ENCODE measurements at places on chromosomes 7 and 10. TPM values are rescaled to one million over a fixed set of nuclear protein-coding genes. Genes with fewer than 3 reads are reported as not detected.

GRCh38 chr7:152366662-152367061, 69.1 kb downstream of the KMT2C start:
- DNase-seq = no peak

Gene GBX1
- not detected for total RNA-seq

Gene HYAL4
- not detected for total RNA-seq

- DNase-seq = no peak
These were observed 81.9 kb upstream of the PRKG1 start for GRCh38 chr10:50992356-50992901.

DNA sequence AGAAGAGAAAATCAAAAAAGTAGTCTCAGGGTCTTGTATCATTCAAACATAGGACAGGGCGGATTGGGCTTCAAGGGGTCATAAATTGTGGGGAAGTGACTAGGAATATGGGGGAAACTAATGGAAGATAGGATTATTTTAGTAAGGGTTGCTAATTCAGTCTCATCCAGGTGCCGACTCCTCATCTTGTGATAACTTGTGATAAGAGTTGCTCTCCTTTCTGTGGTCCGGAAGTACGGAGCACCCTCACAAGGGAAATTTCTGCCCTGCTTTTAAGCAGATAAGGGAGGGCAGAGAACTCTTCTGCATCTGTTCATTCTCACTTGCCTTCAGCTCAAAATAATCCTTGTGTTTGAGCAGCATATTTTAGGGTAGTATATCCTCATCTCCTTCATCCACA, 436.4 kb upstream of the LRGUK start:
- DNase-seq = no peak

DNA sequence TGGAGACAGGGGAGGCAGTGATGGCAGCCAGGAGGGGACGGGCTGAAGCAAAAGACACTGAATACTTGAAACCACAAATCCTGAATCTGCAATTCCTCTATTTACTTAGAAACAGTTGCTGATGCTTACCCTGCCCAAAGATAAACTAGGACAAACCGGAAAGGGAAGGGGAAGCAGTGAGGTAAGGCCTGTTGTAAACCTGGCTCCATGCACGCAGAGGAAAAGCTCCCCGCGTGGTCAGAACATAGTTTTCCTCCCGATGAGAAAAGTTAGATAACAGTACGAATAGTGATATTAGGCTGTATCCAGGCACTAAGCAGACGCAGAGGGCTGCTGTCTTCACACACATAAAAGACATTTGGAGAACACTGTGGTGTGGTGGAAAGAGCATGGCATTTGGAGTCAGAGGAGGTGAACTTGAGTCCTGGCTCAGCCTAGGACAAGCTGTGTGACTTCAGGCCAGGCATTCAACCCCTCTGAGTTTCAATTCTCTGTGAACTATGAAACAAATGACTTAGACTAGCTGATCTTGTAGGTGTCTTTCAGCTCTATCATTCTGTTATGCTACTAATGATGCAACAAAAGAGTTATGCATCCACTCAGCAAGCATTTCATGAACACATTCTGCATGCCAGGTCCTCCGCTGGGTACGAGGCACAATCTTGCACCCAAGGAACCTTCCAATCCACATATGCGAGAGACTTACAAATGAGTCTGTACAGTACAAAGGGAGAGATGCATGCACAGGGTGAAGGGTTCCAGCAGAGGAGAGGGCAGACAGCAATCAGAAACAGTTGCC, 80.9 kb downstream of the SORBS1 start:
- no peak for DNase-seq

Gene COL1A2
- 6,748 TPM for total RNA-seq

DNA sequence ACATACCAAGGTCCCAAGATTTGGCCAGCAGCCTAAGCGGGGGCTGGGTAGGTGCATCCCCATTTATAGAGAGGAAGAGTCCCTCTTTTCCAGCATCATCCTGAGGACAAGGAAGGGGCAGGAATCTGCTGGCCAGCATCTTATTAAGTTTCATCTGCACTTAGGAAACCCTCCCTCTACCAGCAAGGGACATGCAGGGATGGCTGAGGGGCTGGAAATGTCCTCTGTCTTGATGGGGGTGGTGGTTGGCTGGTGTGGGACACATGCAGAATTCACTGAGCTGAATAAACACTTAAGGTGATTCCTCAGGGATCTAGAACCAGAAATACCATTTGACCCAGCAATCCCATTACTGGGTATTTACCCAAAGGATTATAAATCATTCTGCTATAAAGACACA, 42.1 kb downstream of the NOD1 start:
- DNase-seq = no peak

Gene DUSP5
- total RNA-seq = 35.0 TPM

GRCh38 chr7:44048031-44048795, 3.7 kb downstream of the DBNL start:
- no peak for DNase-seq

- peak; percentile 92 for DNase-seq
These were observed 117.2 kb upstream of the ADCY1 start for GRCh38 chr7:45456747-45457524.

Gene NYAP1
- 2.6 TPM for total RNA-seq

Gene FEZF1
- 0.61 TPM for total RNA-seq

GRCh38 chr7:1454542-1454941, 4.7 kb downstream of the MICALL2 start:
- no peak for DNase-seq

GRCh38 chr10:101485681-101486554, 102.1 kb downstream of the POLL start:
- no peak for DNase-seq

DNA sequence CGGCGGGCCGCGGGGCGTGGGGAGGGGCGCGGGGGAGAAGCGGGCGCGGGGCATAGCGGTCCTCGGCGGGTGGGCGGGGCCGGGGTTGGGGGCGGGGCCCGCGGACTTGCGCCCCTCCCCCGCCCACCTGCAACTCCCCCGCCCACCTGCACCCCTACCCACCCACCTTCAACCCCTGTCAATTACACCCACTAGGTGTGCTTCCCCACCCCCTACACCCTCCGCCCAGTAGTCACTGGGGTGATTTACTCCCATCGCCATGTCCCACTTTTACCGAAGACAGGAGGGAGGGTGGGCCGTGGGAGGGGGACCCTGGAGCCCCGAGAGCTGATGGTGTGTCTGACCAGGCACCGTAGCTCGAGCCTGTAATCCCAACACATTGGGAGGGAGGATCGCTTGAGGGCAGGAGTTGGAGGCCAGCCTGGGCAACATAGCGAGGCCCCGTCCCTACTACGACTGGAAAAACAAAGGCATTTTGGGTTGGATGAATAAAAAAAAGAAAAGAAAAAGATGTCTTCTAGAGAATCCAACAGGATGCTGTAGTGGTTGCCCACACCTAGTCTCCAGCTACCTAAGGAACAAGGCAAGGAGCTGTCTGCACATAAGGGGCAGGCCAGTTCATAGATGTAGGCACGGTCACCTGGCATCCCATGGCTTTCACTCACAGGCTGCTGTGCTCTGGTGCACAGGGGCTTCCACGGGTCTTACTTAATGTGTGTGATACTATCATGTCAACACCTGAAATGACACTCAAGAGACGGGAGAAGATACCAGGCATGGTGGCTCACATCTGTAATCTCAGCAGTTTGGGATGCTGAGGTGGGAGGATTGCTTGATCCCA, 761 bp downstream of the KCTD7 start:
- DNase-seq = no peak

DNA sequence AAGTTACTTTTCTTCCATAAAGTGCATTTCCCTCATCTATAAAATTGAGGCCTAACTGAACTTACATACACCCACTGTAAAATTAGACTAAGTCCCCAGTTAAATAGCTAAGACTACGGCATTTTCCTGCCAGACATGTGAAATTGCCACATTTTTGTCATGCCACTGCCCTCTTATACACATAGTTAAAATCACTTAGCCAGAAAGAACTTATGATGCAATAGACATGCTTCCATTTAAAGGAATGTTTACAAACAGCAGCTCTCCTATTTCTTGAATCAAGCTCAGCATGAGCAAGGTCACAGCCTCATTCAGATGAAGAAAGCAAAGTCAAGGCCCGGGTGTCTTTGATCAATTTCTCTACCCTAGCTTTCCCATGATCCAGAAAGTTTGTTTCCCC, 175.7 kb downstream of the LRRN3 start:
- peak; percentile 64 for DNase-seq

DNA sequence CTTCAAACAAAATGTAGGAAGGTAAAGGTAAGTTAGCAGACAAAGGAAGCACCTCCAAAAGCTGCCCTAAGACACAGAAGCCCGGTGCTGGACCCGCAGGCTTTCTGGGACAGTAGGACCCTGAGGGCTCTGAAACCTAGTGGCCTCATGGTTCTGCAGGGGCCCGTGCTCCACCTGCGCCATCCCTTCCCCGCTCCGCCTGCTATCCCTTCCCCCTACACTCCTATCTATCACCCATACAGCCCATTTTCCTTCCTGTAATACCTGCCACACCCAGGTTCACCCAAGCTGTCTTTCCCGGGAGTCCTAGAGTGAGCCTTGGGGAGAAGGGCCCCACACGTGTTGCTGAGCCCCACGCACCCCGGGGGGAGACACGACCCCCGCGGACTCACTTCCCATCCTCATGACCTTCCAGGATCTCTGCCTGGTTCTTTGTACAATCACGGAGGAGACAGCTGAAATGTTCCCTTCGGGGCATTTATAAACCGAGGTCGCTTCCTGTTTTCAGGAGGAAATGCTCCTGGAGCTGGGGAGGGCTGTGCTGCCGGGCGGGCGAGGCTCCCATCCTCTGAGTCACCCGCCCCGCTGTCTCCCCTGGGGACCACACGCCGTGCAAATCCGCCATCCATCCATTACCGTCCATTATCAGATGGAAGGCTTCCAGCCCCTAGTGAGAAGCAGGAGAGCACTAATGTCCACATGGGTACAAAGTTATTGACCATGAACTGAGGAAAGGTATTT, 251.7 kb upstream of the PITRM1 start:
- DNase-seq = peak; percentile 50

DNA sequence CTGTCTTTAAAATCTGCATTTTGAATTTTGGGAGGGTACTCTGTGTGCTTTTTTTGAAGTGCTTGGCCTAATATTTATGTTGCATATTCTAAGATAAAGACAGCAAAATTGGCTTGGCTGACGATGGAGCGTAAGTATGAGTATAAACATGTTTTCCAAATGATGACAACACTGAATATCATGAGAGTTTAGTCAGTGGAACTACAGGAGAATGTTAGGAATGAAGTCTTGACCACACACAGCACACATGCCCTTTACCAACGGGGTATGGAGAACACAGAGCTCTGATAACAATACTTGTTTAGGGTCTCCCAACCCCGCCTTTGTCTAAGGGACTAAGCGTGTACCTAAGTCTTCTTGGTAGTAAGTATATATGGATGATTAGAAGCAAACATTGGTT, 253.9 kb upstream of the FZD8 start:
- peak; percentile 63 for DNase-seq

DNA sequence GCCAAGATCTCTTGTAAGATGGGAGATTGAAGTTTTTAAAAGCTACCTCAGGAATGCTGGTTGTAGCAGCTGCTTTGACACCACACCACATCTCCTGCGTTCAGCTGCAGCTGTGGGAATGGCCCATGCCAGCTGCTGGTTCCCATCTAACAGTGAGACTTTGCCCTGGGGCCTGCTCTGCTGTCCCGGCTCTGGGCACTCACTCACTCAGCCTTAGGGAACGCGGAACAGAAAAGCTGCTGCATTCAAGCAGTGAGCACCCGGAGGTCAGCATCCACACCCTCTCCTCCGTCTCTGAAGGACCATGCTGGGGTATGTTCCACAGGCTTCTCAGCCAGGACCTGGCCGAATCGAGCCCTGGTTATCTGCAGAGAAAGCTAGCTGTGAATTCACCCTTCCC, 197.1 kb upstream of the CXCL12 start:
- DNase-seq = no peak

DNA sequence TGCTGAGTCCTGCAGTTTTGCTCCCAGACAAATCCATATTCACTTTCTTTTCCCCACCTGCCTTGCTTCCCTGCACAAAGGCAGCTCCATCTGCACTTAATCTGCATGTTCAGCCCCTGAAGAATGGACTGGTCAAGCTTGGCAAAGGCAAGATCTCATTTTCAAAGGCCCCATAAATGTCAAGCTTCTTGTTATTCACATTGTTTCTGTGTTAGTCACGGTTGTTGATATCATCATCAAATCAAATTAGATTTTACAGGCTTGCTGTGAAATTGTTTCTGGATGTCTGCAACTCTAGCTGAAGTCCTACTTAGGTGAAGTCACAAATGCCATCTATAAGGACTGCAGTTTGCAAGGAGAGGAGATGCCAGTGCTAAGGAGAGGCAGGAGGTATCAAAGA, 91.0 kb downstream of the GPAM start:
- no peak for DNase-seq

DNA sequence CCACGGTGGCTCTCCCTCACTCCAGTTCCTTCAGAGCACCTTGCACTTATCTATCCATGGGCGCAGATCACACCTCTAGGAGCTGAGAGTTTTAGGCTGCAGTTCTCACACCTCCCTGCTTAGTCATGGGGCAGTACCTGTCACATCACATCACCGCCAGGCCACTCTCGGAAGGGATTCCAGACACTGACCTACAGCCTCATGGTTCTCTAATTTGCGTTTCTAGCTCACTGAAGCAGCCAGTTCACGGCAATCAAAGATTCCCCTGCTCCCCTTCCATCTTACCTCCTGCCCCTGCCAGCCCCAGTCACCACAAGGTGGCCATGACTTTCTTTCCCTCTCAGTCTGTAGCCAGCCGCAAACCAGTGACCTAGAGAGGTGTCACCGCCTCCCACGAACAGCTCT, 34.2 kb downstream of the ADRB1 start:
- no peak for DNase-seq

DNA sequence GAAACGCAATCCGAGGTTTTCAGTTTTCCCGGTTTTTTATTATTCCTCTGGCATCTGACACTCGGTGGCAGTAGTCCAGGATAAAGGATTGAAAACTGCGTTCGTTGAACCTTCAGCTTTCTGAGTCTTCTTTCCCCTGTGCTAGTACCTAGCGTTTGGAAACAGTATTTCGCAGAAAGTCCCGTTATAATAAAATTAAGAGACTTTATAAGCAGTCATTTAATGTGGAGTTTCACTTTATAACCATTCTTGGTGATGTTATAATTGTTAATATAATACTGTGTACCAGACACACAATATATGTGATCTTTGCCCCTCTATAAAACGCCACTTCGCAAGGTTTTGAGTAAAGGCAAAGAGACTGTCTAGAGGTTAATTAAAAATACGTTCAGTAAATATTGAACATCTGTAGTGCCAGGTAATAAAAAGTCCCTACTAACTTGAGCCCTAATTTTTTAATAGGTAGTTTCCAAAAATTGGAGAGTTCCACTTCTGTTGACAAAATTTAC, 874 bp downstream of the CISD1 start:
- no peak for DNase-seq

Gene CFAP70
- total RNA-seq = 1.3 TPM

GRCh38 chr10:1932692-1933094, 195.4 kb upstream of the ADARB2 start:
- no peak for DNase-seq

- peak; percentile 36 for DNase-seq
These were observed 123.6 kb upstream of the TMEM72 start for GRCh38 chr10:44787480-44788075.

Gene DNAJB12
- total RNA-seq = 24.8 TPM

Data from astrocyte (in vitro differentiated cells and primary cell).